ENCODE measurements at places on chromosomes 7 and 10.
A peak's percentile ranks its signal among the peaks of the same experiment; 100 is the strongest.

DNA sequence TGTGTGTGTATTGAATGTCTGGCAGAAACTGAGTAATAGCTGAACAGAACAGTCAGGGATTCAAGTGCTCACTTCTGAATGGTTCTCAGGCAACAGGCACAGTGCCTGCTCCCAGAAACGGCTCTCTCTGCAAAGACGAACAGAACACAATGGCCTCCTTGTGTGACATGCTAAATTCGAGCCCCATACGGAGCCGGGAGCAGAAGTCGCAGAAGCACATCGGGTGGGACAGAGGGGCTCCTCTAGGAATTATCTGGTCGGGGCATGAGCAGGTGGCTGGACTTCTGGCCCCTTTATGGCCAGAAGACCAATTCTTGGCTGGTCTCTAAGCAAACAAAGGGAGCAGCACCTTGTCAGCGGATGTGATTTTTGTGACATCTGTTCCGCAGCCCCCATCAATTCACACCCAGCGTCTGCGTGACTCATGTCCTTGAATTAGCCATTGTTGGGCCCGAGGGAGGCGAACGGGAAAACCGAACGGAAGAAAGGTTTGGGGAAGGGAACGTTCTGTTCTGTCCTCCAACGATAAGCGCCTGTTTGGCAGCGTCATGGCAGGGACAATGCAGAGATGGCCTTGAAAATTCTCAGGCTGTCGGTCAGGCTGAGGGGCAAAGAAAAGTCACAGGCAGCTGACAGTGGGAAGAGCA, 47.3 kb upstream of the NPTX2 start:
- H3K27me3 ChIP-seq, result no peaks in the 10 kb centered on the region
- no peaks in the 10 kb centered on the region for H3K36me3 ChIP-seq
- H3K4me1 ChIP-seq, result no peaks in the 10 kb centered on the region
- H3K4me3 ChIP-seq, result no peak overlapping the region
- H3K27ac ChIP-seq, result no peak overlapping the region
- no peak for DNase-seq

- no peaks in the 10 kb centered on the region for H3K4me1 ChIP-seq
- no peaks in the 10 kb centered on the region for H3K27me3 ChIP-seq
- DNase-seq, result no peak
- H3K36me3 ChIP-seq, result no peaks in the 10 kb centered on the region
Measured at GRCh38 chr10:74787457-74787856, 38.9 kb upstream of the KAT6B start.

- peaks cover 50% of the 10 kb centered on the region for H3K4me1 ChIP-seq
- DNase-seq, result no peak
- no peak overlapping the region for H3K4me3 ChIP-seq
- no peaks in the 10 kb centered on the region for H3K36me3 ChIP-seq
- peak overlapping the region; percentile 99 for H3K27ac ChIP-seq
- H3K27me3 ChIP-seq, result no peaks in the 10 kb centered on the region
Measured at GRCh38 chr7:30848121-30848855, 63.4 kb upstream of the AQP1 start.

DNA sequence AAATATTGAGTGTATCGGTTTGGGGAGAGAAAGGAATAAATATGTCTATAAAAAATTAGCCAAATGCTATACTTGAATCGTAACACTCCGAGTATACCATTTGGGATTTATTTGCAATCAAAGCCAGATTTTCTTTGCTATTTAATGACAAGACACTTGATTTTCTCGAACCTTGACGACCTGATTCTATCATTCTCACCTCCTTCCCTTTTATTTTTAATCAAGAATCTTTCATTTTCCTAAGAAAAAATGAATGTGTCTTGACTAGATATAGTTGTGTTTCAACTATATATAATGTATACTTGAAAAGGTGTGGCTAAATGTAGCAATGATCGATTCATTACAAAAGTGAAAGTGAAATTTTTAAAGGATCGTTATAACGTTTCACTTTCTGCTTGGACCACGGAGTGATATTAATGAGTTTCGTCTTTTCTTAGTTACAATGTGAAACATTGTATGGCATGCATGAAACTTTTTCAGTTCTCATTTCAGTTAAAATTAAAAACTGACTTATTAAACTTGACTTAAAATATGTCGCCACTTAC, 562 bp downstream of the NUB1 start:
- H3K4me3 ChIP-seq, result peak overlapping the region; percentile 91
- H3K36me3 ChIP-seq, result peaks cover 12% of the 10 kb centered on the region
- H3K27ac ChIP-seq, result peak overlapping the region; percentile 71
- H3K4me1 ChIP-seq, result peaks cover 10% of the 10 kb centered on the region
- no peaks in the 10 kb centered on the region for H3K27me3 ChIP-seq

GRCh38 chr7:38870147-38870546, 38.8 kb downstream of the VPS41 start:
- no peaks in the 10 kb centered on the region for H3K27me3 ChIP-seq
- no peak overlapping the region for H3K4me3 ChIP-seq
- no peaks in the 10 kb centered on the region for H3K4me1 ChIP-seq
- H3K27ac ChIP-seq, result no peak overlapping the region
- H3K36me3 ChIP-seq, result peaks cover 12% of the 10 kb centered on the region
- DNase-seq, result no peak

DNA sequence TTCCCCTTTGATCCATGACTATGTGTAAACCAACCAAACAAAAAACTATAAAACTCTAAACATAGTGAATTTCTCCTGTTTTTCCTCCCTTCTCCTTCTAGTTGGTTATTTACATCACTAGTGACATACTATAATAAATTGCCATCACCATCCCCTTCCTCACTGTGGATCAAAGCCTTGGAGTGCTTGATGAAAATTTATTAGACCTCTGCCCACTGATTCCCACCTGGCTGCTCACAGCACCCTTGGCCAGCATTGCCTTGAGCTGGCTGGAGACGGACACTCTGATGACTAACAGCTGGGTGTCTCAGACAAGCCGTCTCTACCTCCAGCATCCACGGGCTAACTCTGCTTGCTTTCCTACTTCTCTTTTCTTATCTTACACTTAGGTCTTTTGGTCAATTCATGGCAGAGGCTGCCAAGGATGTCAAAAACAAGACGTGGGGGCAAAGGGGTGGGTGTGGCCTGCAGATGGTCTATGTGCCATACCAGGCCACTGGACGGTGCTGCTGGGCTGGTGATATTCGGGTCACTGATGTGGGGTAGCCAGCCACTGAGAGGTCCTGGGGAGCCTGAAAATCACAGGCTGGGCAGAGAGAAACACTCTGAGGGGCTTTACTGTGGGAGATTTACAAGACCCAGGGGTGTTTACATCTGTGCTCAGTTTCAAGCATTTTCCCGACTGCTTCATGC, 207.8 kb downstream of the TAX1BP1 start:
- H3K27ac ChIP-seq, result no peak overlapping the region
- no peak overlapping the region for H3K4me3 ChIP-seq
- DNase-seq, result no peak
- peaks cover 8% of the 10 kb centered on the region for H3K4me1 ChIP-seq

GRCh38 chr7:50869108-50869725, 86.5 kb upstream of the GRB10 start:
- no peak for DNase-seq
- H3K4me1 ChIP-seq, result peaks cover 5% of the 10 kb centered on the region
- H3K4me3 ChIP-seq, result peak overlapping the region; percentile 17
- no peaks in the 10 kb centered on the region for H3K27me3 ChIP-seq

DNA sequence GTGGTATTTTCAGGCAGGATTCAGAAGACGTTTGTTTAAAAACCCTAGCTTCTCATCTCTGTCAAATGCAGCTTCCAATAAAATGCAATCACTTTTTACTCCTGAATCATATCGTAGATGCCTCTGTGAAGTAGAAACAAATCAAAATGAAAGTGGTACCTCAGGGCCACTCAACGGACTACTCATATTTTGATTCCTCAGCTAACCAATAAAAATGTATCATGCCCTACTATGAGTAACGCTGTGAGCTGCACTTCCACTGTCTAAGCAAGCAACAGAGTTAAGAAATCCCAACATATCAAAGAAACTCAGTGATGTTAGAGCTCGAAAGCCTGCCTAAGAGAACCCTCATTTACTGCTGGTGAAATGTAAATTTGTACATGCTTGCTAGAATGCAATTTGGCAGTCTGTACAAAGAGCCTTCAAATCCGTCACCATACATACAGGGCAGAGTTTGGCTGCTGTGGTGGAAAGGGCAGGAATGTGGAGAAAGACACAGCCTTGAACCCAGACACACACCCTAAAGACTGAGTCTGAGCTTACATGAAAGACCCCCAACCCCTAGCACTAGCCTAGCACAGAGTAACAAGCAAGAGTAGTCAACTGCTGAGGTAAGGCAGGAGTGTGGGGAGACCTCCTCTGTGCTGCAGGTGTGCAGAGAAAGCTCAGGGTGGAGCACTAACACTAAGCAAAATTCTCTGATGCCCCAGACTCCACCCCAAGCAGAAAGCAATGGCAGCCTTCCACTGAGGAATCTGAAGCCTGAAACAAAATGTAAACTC, 151.5 kb downstream of the ANK3 start:
- peak overlapping the region; percentile 37 for H3K27ac ChIP-seq
- no peaks in the 10 kb centered on the region for H3K27me3 ChIP-seq
- no peak for DNase-seq
- no peaks in the 10 kb centered on the region for H3K36me3 ChIP-seq
- peaks cover 13% of the 10 kb centered on the region for H3K4me1 ChIP-seq

DNA sequence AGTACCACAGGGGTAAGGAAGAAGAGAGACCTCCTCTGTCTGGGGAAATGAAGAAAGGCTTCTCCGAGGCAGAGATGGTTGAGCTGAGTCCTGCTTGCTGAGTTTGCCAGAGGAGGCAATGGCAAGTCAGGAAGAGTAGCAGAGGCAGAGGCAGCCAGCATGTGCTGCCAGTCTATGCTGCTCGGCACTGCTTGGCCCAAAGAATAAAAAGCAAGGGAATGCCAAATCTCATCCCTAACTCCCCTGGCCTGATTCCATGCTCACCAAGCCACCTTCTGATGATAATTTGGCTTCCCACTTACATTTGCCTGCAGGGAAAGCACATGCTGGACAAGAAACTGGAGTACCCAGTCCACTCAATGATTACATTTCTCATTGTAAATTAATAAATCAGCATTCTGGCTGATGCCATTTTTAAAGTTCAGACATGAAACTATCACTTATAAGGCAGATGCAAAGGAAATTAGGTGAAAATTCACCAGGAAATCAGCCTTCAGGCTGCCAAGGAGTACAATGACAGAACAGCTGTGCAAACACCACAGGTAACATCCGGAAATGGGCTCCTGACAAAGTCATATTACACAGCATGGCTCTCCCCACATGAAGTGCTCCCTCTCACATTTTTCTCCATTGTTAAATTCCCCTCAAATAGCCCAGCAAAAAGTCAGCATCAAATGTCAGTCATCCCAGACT, 245.9 kb downstream of the MTERF1 start:
- no peak for DNase-seq
- H3K27ac ChIP-seq, result no peak overlapping the region
- no peaks in the 10 kb centered on the region for H3K4me1 ChIP-seq
- H3K36me3 ChIP-seq, result no peaks in the 10 kb centered on the region
- H3K27me3 ChIP-seq, result no peaks in the 10 kb centered on the region

GRCh38 chr10:132921818-132922807, 20.3 kb downstream of the CFAP46 start:
- no peaks in the 10 kb centered on the region for H3K4me1 ChIP-seq
- H3K27me3 ChIP-seq, result no peaks in the 10 kb centered on the region
- no peak for DNase-seq
- no peak overlapping the region for H3K27ac ChIP-seq
- no peak overlapping the region for H3K4me3 ChIP-seq

DNA sequence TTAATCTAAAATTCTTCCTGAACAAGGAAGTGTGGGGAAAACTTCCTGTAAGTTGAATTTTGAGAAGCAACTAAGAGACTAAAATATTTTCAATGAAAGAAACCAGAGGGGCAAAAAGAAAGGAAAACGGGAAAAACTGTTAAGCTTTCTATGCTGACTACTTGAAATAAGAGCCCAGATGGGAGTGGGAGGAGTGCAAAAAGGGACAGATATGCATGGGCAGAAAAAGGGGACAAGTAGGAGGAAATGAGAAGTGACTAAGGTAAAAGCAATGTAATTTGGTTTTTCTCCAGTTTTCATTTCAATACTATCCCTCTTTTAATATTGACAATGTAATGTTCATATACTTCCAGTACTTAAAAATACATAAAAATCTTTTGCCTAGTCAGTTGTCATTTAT, 11.1 kb downstream of the OGA start:
- H3K27ac ChIP-seq, result no peak overlapping the region
- peaks cover 66% of the 10 kb centered on the region for H3K36me3 ChIP-seq
- H3K27me3 ChIP-seq, result no peaks in the 10 kb centered on the region
- DNase-seq, result no peak
- H3K4me1 ChIP-seq, result peaks cover 4% of the 10 kb centered on the region
- no peak overlapping the region for H3K4me3 ChIP-seq

DNA sequence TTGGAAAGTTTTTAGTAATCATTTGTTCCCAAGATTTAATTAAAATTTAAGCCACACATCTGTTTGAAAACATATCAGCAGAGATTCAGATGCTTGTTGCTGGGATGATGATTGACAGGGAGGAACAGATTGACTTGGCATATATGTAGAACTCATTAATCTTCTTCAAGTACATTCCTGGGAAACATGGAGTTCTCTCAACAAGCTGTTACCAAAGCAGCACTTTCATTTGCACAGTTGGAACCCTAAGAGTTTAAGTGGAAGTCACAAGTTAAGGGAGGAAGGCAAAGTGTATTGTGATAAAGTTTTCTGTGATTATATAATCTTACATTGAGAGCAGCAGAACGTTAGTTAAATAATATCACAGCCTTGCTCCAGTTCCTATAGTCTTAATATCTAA, 485.4 kb upstream of the CELF2 start:
- no peak overlapping the region for H3K27ac ChIP-seq
- no peaks in the 10 kb centered on the region for H3K36me3 ChIP-seq
- H3K27me3 ChIP-seq, result no peaks in the 10 kb centered on the region

GRCh38 chr7:17546189-17546588, 247.7 kb downstream of the AHR start:
- no peaks in the 10 kb centered on the region for H3K27me3 ChIP-seq
- peak overlapping the region; percentile 27 for H3K4me3 ChIP-seq
- DNase-seq, result no peak
- H3K27ac ChIP-seq, result peak overlapping the region; percentile 27
- H3K36me3 ChIP-seq, result no peaks in the 10 kb centered on the region
- H3K4me1 ChIP-seq, result peaks cover 14% of the 10 kb centered on the region

GRCh38 chr7:30062587-30062986, 34.4 kb downstream of the PLEKHA8 start:
- no peaks in the 10 kb centered on the region for H3K27me3 ChIP-seq
- peaks cover 2% of the 10 kb centered on the region for H3K36me3 ChIP-seq
- H3K4me1 ChIP-seq, result peaks cover 9% of the 10 kb centered on the region
- no peak overlapping the region for H3K4me3 ChIP-seq
- no peak for DNase-seq

- no peaks in the 10 kb centered on the region for H3K4me1 ChIP-seq
- no peak for DNase-seq
- H3K27me3 ChIP-seq, result no peaks in the 10 kb centered on the region
- H3K4me3 ChIP-seq, result no peak overlapping the region
- no peak overlapping the region for H3K27ac ChIP-seq
Measured at GRCh38 chr10:107409522-107409921, 245.0 kb upstream of the SORCS1 start.

Data from thoracic aorta (tissue), 2 donors.